ENCODE measurements at places on chromosomes 13 and 19. TPM values are rescaled to one million over a fixed set of nuclear protein-coding genes. Genes with fewer than 3 reads are reported as not detected.

DNA sequence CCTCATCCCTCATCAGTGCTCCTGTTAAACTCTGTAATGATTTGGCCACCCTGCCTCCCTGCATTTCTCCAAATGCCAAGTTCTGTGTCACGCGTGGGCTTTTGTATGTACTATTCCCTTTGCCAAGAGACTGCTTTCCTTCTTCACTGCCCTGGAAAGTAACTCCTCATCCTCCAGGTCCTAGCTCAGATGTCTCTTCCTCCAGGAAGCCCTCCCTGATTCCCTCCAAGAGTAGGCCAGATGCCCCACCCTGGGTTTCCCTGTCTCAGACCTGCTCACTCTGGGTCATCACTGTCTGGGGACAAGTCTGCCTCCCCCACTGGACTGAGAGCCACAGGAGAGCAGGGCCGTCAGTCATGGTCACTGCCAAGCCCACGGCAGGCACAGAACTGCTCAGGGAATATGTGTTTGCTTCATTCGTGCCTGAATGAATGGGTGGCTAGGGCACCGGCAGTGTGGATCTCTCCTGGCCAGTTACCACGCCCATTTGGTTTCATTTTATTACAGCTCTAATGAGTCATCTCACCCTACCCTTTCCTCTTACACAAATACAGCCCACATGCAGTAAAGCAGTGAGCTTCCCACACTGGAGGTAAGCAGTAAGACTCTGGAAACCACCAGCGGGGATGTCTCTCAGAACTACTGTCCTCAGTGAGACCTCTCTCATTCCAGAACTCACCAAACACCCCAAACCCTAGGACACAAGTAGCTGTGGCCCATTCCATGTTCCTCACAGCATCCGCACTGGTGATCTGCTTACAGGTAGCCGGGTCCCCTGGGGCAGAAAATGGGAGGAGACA is 12.1 kb upstream of the GPR4 start:
- peaks cover 20% of the 10 kb centered on the region for H3K4me1 ChIP-seq
- no peaks in the 10 kb centered on the region for H3K27me3 ChIP-seq
- H3K36me3 ChIP-seq = peaks cover 61% of the 10 kb centered on the region
- peak overlapping the region; percentile 75 for H3K27ac ChIP-seq
- DNase-seq = peak; percentile 50

DNA sequence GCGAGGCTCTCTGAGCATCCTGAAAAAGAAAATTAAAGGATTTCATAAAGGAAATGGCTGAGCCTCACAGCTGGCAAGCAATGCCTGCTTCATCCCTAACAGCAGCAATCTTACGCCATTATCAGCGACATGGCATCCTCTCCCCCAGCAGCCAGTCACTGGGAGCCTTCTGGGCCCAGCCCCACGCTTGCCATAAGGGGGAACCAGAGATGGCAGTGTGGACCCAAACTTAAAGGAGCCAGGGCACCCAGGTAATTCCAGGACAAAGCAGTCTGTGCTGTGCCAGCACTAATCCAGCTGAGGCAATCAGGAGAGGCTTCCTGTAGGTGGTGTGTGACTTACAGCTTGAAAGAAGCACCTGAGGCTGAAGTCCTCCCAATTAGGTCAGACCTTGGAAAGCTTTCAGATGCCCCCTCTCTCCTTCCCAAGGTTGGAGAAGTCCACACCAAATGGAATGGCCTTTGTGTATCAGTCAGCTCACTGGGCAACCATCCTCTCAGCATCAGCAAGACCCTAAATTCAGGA is 10.3 kb downstream of the VSTM2B start:
- no peaks in the 10 kb centered on the region for H3K36me3 ChIP-seq
- H3K4me3 ChIP-seq = no peak overlapping the region
- H3K27ac ChIP-seq = no peak overlapping the region
- DNase-seq = no peak

Gene PCDH17
- total RNA-seq = not detected

- no peaks in the 10 kb centered on the region for H3K27me3 ChIP-seq
- peaks cover 16% of the 10 kb centered on the region for H3K4me1 ChIP-seq
- peaks cover 82% of the 10 kb centered on the region for H3K36me3 ChIP-seq
- DNase-seq = no peak
- no peak overlapping the region for H3K4me3 ChIP-seq
- H3K27ac ChIP-seq = no peak overlapping the region
These were observed 3.7 kb downstream of the ZNF772 start for GRCh38 chr19:57473646-57474045.

DNA sequence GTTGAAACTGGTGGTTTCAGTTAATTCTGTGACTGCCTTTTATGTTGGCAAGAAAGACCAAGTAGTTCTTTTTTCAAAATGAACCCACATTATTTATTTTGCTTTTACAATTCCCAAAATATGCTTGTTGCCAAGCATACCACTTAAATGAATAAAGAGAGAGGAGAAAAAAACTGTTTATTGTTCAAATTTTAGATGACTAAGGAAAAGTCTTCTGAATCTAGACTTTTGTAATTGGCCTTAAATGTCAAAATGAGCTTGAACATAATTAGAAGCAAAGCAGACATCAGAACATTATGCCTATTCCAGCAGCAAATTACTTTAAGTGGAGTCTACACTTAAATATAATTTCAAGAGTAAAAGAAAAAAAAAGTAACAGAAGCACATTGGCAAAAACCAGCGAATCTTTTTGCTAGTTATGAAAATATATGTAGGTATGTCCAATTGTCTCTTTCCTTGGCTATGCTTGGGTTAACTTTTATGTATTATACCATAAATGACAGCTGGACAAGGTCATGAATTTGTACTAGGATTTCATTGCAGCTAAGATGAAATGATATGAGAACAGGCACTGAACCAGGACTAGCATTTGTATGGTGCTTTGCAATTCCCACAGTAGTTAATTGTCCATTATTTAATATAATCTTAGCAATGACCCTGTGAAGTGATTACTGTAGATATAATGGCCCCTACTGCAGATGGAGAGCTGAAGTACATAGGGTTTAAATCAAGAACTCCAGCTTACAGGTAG is 211.9 kb downstream of the NALCN start:
- no peak overlapping the region for H3K4me3 ChIP-seq
- H3K36me3 ChIP-seq = no peaks in the 10 kb centered on the region
- DNase-seq = no peak

GRCh38 chr13:43057653-43058317 is 34.4 kb downstream of the DNAJC15 start:
- DNase-seq = peak; percentile 35
- H3K4me3 ChIP-seq = peak overlapping the region; percentile 6
- H3K4me1 ChIP-seq = peaks cover 39% of the 10 kb centered on the region
- H3K36me3 ChIP-seq = peaks cover 24% of the 10 kb centered on the region
